ENCODE measurements at places on chromosomes 4 and X.

- no peak for DNase-seq
Measured at GRCh38 chr4:168514249-168514852, 17.5 kb downstream of the PALLD start.

DNA sequence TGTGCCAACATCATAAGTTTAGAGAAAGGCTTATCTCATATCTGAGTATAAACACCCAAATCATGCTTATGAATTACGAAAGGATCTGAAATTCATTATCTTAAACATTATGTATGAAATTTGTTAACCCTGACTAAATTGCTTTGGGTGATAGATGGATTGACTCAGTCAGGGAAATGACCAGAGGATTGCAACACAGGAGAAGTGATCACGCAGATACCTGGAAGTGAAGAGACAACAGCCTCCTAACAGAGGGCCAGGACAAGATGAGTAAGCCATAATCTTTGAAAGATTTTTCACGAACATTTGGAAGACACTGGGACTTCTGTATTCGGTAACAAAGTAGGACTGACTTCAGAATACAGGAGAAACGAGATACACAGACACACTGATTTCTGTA is 363.4 kb downstream of the DMD start:
- no peak for DNase-seq

DNA sequence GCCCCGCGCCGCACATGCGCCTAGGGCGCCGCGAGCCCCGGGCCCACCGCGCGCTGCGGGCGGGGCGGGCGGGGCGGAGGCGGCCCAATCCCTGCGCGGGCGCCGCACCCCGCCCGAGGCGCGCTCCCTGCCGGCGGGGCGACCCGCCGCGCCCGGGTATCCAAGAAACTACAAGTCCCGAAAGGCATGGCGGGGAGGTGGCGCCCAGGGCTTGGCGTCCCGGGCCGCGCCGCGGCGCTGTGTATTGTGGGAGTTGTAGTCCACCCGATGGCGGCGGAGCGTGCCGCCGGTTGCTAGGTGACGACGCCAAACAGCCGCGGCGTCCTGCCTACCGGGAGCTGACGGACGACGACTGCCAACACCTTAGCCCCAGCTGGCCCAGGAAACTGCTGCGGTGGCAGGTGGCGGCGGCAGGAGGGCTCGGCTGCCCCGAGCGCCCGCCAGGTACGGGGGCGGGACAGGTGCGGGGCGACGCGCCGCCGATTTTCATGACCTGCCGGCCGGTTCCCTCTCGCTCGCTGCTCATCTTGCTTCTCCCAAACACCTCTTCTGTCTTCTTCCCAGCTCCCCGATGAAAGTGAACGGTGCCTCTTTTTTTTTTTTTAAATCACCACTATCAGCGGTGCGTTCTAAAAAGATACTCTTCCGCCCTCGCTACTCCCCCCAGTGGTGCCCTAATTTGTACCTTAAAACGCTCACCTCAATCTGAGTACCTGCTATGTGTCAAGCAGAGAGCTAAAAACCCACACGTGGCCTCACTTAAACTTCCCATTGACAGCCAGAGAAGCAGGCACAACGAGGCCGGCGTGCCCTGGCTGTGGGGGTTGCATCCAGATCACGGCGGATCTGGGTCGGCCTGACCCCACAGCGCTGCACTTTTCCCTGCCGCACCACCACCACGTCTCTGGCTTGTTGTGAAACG is at the start of gene CFAP99:
CFAP99 (plus strand) TSS at position 306 of the 922 bp plus-strand sequence.
- DNase-seq, result peak; percentile 92

DNA sequence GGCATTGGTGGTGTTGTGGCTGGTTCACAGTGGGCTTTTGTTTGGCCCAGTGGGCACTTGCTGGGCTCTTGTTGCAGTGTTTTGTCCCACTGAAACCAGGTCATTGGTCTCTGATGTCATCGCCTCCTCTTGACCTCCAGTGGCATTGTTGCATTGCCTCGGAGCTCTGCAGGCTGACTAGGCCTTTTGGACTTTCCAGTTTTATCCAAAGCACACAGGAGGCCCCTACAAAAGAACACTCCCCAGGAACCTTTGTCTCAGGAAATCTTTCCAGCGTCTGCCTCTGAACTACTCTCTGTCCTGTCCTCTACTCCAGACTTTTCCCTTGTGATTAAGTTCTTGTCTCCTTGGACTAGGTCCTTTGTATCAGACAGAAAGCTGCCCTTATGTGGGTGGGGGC is 54.8 kb downstream of the COQ2 start:
- DNase-seq, result no peak

DNA sequence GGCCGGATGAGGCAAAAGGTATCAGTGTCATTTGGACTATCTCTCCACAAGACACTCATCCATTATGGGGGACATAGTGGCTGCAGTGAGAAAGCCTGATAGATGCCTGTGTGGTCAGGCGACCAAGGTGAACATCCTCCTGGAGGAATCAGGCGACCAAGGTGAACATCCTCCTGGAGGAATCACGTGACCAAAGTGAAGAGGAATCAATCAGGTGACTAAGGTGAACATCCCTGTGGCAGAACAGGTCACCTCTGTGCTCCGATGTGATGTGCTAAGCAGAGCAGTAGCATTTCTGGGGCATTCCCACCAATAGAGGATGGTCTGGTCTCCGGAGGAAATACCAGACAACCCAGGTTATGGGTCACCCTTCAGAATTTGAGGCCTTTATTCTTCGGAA is 44.0 kb downstream of the RNF212 start:
- DNase-seq, result no peak

GRCh38 chr4:19386786-19387185 is 864.9 kb upstream of the SLIT2 start:
- DNase-seq, result no peak

DNA sequence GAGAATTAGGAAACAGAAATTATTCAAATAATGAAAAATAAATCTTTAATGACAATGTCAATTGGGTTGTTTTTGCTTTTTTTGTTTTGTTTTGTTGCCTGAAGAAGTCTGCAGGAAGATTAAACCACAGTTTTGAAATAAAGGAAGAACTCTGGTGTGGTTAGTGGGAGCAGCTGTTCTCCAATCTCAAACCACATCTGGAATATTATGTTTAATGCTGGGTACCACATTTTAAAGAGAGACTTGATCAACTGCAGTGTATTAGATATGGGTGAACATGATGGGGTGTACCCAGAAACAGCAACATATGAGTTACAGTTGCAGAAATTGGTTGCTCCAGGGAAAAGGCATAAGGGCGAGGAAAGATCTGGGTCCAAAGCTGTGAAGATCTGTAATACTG is 171.2 kb upstream of the RPL34 start:
- no peak for DNase-seq

DNA sequence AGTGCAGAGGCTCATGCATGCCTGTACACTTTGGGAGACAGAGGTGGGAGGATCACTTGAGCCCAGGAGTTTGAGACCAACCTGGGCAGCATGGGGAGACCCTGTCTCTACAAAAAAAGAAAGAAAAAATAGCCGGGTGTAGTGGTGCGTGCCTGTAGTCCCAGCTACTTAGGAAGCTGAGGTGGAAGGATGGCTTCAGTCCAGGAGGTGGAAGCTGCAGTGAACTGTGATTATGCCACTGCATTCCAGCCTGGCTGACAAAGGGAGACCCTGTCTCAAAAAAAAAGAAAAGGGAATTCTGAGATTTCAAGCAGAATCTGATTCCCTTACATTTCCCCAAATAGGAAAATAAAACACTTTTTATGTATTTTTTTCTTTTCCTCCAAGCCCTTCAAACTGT is 83.5 kb downstream of the SYNPO2 start:
- DNase-seq, result no peak

DNA sequence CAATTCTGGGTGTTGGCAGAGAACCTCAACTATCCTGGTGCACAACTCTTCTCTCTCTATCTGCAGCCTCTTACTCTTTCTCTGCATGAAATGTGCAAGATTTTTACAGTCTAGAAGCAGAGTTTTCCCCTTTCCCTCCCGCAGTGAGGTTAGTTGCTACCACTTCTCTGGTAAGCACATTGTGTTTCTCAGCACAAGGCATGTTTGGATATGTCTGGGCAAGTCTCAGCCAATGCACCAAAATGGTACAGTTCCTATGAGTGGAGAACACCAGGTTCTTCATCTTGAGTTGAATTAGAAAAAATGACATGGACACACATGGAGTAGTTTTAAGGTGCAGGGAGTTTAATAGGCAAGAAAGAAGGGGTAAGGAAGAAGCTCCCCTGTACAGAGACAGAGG is 187.0 kb downstream of the CCNG2 start:
- no peak for DNase-seq

- no peak for DNase-seq
Measured at GRCh38 chr4:91577864-91578263, 725.9 kb upstream of the GRID2 start.
